A549 treated with Mapracorat at 1 μM for 4 hours (cell line): ENCODE measurements at places on chromosomes 11 and 22. TPM values are rescaled to one million over a fixed set of nuclear protein-coding genes. Genes with fewer than 3 reads are reported as not detected.

Gene MN1
- total RNA-seq, result 2.4 to 3.5 TPM (median 3.1 TPM) in 5 replicates

Gene ADORA2A
- 0.54 to 1.2 TPM (median 0.80 TPM) in 5 replicates for total RNA-seq

Gene LSP1
- total RNA-seq, result 1.2 to 1.6 TPM (median 1.4 TPM) in 5 replicates

Gene PDE2A
- 1.0 to 2.6 TPM (median 1.9 TPM) in 5 replicates for total RNA-seq

Gene SCGB1D2
- total RNA-seq, result 0.48 TPM in 1 of 5 replicates, not detected in the others

Gene ZMAT5
- 13.7 to 21.4 TPM (median 19.1 TPM) in 5 replicates for total RNA-seq
